Stimulated activated naive CD4-positive, alpha-beta T cell treated with Interleukin-2 at 50 U/mL for 16 hours (primary cell): ENCODE measurements at places on chromosomes 11 and 22.

DNA sequence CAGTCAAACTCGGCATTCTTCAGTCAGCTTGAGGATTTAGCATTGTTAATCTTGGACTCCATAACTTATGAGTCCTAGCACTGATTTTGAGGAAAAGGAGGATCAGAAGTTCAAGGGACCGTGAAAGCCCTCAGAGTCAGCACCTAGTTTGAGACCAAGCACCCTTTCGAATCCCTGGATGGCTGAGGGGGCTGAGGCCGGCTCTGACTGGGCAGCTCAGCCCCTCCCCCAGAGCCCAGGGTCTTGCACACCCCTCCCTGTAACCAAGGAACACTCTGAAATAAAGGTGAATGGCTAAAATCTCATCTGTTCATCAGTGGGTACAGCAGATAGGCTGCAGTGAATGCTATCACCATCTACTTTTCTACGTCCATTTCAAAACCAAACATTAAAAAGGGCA lies 27.3 kb downstream of the SLC25A18 start:
- no peak for DNase-seq

GRCh38 chr11:5310423-5310822 lies 8.7 kb upstream of the OR51B4 start:
- DNase-seq, result no peak

DNA sequence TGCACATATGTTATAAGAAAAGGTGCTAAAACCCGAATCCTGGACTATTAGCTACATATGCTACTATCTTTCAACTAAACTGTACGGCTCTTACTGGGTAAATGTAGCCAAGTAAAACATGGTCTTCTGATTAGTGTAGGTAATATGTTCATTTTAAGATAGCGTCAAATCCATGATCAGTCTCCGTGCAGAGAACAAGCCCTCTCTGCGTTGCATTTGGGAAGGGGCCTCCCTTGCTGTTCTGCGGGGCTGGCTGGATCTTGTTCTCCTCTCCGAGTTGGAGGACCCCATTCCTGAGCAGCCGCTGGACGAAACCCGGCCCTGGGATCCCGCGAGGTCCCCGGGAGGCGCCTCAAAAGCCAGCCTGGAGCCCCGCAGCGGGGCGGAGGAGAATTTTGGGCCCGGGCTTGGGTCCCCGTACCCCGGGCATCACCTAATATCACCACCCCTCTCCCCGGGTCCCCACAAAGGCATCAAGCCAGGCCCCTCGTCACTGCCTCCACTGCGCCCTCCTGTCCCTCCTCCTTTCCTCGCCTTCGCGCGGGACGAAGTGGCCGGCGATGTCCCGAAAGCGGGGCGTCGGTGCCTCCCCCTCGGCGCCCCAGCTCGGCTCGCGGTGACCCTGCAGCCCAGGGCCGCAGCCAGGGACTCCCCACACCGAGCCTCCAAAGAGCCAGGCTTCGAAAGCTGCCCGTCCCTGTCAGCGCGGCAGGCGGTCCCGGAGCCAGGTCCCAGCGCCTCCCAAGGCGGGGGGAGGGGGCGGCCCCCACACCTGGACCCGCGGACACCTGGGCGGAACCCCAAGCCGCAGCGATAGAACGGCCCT lies 54.5 kb upstream of the FBXO3 start:
- no peak for DNase-seq

DNA sequence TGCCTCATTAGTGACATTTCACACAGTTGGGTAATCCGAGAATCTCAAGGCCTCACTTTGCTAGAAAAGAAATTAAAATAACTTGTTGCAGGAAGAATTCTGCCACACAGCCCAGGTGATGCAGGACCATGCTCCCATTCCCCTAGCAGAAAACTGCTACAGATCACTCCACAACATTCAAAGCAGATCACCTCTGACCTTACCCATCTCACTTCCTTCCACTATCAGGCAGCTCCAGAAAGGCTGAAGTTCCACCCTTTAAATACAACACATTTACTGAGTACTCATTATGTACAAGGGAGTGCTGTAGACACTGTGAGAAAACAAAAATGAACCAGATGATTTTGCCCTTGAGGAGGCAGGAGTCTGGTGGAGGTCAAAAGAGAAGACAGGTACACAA lies 231.0 kb downstream of the TTC28 start:
- DNase-seq, result no peak

- DNase-seq, result no peak
Observed at GRCh38 chr11:75152651-75153427, 1.9 kb downstream of the SLCO2B1 start.

- DNase-seq, result no peak
Observed at GRCh38 chr22:19586922-19587684, 62.9 kb upstream of the CLDN5 start.

GRCh38 chr11:60717956-60718355 lies 6.6 kb upstream of the MS4A18 start:
- DNase-seq, result no peak

- DNase-seq, result no peak
Observed at GRCh38 chr11:86799680-86800075, 664 bp upstream of the PRSS23 start.

DNA sequence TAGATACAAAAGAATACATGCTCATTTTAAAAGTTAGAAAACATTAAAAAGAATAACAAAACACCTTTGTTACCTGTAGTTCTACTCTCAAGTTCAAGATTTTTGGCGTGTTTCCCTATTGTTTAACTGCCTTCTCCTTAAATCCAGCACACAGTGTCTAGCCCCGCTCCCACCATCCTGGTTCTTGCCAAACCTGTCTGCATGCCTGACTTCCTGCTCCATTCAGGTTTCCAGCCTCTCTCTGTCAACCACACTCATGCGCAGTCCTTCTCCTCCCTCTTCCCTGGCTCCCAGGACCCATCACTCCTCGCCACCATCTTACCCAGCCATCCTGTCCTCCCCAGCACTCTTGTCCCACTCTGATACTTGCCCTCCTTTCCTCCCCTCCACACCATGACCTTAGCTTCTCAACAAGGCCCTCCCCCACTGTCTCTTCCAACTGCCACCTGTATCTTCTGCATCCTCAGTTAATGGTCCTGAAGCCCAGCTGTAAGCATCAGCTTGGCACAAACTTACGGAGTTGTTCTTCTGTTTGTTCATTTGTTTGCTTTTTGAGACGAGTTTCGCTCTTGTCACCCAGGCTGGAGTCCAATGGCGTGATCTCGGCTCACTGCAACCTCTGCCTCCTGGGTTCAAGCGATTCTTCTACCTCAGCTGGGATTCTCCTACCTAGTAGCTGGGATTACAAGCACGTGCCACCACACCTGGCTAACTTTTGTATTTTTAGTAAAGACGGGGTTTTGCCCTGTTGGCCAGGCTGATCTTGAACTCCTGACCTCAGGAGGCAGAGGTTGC lies 7.5 kb upstream of the MYH9 start:
- DNase-seq, result no peak

GRCh38 chr11:104329078-104329665 lies 165.2 kb upstream of the PDGFD start:
- DNase-seq, result no peak

DNA sequence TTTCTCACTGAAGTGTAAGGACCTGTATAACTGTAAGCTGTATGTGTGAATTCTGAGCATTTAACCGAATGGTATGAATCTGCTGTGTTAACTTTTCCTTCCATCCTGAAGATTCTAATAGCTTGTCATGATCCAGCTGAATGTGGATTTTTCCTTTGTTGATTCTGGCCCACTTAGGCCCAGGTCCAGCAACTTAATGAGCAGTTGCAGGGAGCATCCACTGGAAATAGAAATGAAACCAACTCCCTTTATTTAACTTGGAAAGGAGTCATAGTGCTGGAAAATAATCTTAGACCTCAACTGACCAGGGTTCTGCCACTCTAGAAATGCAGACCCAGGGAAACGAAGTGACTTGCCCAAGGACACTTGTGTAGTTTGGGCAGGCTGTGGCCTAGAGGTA lies 142.3 kb upstream of the MTNR1B start:
- no peak for DNase-seq

DNA sequence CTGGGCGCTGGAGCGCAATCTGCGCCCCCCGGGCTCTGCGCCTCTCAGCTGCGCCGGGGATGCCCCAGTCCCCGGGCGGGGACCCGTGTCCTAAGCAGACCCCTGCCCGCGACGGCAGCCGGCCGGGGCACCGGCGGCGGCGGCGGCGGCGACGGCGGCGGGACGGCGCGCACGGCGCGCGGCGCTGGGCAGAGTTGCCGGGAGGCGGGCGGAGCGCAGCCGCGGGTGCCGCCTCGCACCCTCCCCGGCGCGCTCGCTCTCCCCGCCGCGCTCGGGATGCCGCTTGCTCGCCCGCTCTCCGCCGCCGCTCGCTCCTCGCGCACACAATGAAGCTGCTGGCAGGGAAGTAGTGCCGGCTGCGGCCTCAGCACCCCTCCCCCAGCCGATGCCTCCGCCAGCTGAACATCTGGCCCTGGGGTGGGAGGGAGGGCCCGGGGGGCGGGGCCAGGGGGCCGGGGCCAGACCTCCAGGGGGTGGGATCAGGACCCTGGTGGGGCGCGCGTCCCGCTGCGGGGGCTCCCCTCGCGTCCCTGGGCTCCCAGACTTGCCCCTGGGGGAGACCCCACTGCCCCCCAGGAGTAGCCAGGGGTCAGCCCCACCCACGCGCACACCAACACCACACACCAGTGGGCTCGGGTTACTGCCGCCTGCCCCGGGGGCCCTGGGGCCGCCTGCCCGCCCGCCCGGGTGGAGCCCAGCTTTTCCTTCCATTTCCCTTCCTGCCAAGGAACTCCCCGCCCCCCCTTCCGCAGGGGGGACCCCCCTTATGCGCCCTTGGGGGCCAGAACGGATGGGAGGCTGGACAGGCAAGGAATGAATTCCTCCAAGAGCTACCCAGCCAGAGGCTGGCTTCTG lies at the start of gene RCOR2:
Gene RCOR2 (minus strand): TSS at position 328 of the 855 bp plus-strand sequence. CDS start 708 bp downstream, outside the sequence.
- DNase-seq, result peak; percentile 51

DNA sequence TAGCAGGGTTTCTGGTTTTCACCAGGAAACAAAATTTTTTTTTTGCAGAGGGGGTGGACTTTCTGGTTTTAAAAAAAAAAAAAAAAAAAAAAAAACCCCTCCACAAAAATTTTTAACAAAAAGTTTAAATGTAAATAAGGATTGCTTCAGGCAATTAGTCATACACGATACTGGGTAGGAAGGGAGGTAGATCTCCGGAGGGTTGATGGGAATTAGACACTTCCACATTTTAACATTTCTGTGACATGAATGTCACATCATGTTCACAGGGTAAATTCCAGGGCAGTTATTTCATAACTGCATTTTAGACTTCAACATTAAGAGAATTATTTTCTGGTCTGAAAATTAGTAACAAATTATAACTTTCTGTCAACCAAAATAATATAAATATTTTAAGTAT lies 15.9 kb downstream of the NUP98 start:
- DNase-seq, result no peak
